ENCODE measurements at places on chromosomes 2 and 18.

GRCh38 chr2:198238429-198238828 lies 434.0 kb downstream of the PLCL1 start:
- DNase-seq: no peak

DNA sequence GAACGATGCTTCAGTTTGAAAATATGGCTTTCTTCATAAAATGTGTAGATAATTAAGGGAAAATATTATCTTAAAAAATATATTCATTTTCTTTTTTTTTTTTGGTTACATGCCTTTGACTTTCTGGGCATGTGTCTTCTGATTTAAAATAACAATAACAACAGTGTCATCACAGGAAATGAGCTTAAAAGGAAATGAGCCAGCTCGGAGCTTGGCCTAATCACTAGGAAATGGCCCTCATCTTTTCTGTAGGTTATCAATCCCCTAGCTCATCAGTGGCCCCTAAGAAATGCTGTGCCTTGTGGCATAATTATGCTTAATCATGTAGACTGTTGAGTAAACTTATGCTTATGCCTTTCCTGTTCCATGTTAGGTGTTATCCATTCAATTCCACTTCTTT lies 141.8 kb upstream of the FHL2 start:
- DNase-seq: no peak

GRCh38 chr2:231300722-231301076 lies 94.8 kb upstream of the B3GNT7 start:
- DNase-seq: no peak

DNA sequence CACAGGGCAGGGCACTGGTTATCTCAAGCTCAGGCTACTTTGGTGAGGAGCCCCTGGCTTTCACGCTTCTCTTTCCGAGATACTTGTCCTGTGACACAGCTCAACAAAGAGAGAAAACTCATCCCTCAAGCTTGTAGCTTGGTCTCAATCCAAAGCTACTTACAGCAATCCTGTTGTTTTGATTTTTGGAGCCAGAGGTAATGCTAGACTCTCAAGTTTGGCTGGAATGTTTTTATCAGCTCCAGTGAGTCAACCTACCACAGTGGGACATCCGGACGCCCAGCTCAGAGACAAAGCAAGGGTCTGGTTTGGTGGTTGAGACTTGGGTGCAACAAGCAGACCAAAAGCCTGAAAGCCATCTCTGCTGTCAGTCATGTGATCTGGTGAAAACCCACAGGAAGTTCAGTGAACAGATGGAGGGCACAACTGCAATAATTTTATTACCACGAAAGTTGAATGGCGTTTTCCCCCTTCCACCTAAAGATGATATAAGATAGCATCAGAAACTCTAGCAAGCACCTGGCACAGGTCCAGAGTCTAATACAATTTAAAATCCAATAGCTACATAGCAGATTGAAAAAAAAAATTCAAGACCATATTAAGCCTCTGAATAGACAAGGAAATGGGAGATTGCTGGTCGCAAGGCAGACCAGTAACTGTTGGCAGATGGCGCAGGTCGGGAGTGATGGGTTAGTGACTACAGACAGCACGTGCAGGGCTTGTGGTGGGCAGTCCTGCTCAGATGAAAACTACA lies 102.3 kb upstream of the SMAD7 start:
- DNase-seq: peak; percentile 18

DNA sequence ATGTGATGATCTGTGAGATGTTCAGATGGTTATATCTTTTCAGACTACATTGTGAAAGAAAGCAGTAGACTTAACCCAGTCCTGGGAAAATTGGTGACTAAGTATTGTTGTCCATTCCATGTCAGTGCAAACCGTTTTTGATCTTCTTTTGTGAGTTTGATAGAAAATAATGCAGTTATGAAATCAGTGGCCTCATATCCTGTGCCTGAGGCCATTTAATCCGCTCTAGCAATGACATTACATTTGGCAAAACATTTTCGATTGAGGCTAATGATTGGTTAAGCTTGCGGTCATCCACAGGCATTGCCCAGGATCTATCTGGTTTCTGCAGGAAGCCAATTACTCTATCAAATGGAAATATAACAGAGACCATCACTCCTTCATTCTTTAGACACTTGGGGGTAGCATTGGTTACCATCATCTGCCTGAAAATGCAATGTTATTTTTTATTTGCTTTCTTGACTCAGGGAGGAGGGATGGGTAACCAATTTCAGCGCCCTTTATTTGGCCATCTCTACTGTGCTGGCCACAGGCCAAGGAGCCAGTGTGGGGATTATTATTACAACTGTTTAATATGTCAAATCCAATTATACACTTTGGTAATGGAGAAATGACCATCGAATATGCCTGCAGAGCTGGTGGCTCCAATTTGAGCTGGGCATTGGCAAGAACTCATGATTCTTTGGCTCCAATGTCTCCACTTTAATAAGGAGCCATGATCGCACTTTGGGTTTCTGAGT lies 33.6 kb downstream of the TRIB2 start:
- DNase-seq: no peak

DNA sequence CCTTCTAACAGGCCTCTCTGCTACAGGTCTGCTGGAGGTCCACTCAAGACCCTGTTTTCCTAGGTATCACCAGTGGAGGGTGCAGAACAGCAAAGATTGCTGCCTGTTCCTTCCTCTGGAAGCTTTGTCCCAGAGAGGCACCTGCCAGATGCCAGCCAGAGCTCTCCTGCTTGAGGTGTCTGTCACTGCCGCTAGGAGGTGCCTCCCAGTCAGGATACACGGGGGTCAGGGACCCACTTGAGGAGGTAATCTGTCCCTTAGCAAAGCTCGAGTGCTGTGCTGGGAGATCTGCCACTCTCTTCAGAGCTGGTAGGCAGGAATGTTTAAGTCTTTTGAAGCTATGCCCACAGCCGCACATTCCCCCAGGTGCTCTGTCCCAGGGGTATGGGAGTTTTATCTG lies 140.6 kb downstream of the BAZ2B start:
- no peak for DNase-seq
